NCI-H2081 (cell line): ENCODE measurements at places on chromosomes 2 and 18.

DNA sequence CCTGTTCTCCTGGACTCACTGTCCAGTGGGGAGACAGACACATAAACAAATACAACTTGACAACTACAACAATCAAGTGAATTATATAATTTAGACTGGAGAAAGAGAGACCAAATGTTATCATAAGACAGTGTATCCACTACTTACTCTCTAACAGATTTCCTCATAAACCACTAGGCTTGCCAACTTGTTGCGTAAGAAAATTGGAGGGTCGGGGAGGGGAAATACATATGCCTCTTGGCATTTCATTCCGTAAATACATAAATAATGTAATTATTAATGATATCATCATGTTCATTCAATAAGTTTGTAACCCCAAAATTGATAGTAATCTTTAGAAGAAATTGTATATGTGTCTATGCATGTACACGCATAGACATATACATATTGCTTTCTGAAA lies 14.9 kb downstream of the RAB6D start:
- DNase-seq = no peak

- DNase-seq = no peak
Observed at GRCh38 chr2:159052157-159052601, 83.7 kb downstream of the TANC1 start.

GRCh38 chr2:204732019-204732418 lies 186.7 kb downstream of the PARD3B start:
- no peak for DNase-seq

- no peak for DNase-seq
Observed at GRCh38 chr2:77831471-77831870, 309.3 kb upstream of the LRRTM4 start.

GRCh38 chr2:186927867-186928191 lies 78.9 kb upstream of the ZSWIM2 start:
- no peak for DNase-seq

- no peak for DNase-seq
Observed at GRCh38 chr2:218026676-218027425, 24.1 kb upstream of the TNS1 start.

DNA sequence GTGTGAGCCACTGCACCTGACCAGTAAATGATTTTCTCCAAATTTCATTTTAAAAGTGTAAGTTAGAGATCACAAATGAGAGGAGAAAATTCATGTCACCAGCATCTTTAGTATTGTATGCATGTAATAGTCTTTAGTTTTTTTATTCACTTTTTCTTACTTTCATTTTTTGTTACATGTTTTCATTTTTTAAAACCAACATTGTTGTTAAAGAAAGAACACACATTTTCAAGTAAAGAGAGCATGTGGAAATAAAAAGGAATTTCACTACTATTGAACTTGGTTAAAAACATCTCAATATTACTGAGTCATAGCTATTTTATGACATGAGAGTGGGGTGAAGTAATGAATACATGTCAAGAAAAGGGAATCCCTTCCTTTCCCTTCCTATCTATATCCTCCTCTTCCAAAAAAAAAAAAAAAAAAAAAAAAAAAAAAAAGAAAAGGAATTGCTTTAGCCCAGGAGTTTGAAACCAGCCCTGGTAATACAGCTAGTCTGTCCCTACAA lies 29.1 kb upstream of the PMAIP1 start:
- no peak for DNase-seq

GRCh38 chr2:231321021-231321420 lies 74.5 kb upstream of the B3GNT7 start:
- no peak for DNase-seq

DNA sequence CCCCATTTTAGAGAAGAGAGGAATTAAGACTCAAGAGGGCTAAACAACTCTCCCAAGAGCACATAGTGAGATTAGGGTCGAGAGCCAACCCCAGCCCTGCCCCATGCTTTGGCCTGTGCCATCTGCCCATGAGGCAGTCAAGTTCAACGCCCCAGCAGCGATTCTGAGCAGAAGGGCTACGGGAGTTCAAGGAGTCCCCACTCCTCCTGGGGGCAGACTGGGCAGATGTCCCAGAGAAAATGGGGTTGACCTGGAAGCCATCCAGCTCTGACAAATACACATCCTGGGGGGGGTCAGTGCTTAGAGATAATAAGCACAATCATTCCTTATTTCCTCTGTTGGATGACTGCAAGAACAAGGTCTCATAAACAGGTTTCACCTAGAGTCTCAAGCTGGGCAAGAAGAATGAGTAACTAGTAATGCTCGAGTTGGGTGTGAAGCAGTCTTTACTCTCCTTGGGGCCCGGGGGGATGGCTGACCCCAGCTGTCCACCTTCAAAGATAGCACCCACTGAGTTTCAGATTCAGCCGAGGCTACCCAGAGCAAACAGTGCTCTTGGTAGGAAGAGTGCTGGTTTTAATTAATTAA lies 716.4 kb downstream of the RNF144A start:
- DNase-seq = peak; percentile 97
